ENCODE measurements at places on chromosomes 5 and 9.
A peak's percentile ranks its signal among the peaks of the same experiment; 100 is the strongest.

GRCh38 chr9:106868565-106868964, 5.6 kb downstream of the ZNF462 start:
- no peak for DNase-seq

- no peak for DNase-seq
These were observed 8.3 kb downstream of the ZDHHC11B start for GRCh38 chr5:775961-776861.

GRCh38 chr9:38384990-38385848, 7.3 kb upstream of the ALDH1B1 start:
- no peak for DNase-seq

DNA sequence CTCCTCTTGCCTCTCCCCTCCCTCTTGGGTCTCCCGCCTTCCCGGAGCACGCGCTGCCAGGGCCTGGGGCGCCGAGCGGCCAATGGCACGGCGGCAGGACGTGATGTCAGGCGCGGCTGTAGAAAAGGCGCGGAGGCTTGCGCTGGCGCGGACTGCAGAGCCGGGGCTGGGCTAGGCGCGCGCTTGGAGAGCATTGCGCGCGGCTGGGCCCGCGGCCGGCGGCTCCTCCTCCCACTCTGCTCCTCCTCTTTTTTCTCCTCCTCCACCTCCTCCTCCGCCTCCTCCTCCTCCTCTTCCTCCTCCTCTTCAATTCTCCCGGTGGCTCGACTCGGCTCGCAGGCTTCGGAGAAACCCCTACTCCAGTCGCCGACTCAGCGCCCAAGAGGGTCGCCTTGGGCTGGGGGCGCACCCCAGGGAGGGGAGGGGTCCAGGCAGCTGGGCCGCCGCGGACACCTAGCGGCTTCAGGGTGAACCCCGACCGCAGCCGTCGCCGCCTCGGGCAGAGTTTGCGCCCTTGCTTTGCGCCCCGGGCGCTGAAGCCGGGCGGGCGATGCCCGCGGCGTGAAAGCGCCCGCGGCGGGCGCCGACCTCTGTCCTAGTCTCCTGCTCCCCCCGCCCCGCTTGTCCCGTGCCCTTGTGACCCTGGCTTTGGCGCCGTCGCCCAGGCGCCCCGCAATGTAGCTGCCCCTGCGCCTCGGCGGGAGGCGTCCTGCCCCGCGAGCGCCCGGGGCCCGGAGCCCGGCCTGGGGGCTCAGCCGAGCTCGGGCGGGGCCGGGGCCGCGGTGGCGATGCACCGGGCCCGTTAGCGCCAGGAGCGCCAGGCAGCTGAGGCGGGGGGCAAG, at the start of gene LHX2:
Gene LHX2, plus strand, starts transcription at position 309 of the 842 bp plus-strand sequence. CDS start 581 bp downstream, outside the sequence.
- peak; percentile 63 for DNase-seq

DNA sequence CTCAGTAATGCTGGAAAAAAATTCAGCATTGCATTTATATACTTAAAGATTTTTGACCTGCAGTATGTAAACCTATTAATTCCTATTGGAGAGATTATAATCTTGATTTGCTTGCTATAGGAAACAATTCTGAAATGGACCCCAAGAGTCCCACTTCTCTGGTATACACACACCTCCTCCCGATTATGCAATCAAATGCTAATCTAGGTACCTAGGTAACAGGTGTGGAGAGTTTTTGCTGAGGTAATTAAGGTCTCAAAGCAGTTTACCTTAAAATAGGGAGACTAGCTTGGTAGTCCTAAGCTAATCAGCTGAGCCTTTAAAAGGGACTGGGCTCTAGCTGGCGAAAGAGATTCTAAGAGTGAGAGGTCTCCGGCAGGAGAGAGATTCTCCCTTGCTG, 22.2 kb downstream of the ISOC1 start:
- DNase-seq, result no peak

- no peak for DNase-seq
These were observed 246.7 kb upstream of the ADRA1B start for GRCh38 chr5:159669559-159669958.

DNA sequence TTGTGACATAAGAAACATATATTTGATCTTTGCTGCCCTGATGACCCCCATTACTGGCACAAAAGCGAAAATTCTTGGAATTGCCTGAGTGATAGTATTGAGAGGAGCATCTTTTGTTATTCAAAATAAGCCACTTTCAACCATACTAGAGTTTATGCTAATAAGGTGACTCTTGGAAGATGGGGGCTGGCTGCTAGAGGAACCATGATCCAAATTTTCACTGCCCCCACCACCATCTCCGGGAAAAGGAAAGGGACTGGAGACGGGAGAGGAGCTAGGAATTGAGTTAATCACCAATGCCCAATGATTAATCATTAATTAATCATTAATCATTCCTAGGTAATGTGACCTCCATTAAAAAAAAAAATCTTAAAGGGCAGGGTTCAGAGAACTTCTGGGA, 25.6 kb downstream of the FBXW11 start:
- no peak for DNase-seq

DNA sequence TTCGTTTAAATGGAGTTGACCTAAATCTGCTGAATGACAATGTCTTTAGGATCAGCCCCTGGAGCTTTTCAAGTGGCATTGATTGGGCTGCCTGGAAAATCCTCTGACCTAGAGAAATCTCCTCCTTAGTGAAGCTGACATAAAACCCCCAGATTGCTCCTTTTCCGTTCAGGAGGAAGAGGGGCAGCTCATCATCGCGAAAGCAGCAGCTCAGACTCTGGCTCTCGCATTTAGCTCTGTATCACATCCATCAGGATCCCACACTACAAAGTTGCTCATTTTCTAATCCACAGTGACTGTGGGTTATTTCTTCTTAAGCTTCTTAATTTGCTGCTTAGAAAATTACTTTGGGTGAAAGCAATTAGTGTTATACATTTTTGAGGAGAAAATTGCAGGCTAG, 373.7 kb downstream of the ENC1 start:
- DNase-seq, result no peak

DNA sequence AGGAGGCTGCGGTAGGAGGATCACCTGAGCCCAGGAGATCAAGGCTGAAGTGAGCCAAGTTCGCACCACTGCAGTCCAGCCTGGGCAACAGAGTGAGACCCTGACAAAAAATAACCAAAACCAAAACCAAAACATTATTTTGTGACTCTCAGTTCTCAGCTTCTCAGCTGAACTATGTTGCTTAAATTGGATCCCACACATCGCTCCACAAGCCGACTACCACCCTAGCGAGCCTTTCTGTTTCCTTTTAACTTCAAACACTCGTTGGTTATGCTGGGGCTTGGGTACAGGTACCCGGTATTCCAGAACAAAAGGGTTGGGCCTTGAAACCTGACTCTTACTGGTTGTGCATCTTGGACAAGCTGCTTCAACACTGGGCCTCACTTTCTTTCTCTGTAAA, 3.8 kb upstream of the PTGS1 start:
- no peak for DNase-seq

DNA sequence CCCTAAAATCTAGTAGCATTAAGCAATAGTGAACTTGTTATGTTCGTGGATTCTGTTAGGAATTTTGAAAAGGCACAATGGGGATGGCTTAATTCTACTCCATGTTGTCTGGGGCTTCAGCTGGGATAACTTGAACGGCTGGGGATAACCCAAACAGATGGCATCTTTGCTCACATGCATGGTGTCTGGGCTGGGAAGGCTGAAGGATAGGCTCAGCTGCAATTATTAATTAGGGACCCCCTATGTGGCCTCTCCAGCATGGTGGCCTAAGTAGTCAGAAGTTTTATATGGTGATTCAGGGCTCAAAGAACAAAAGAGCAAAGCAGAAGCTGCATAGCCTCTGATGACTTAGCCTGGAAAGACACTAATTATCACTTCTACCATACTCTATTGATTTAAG, 551.1 kb downstream of the PSAT1 start:
- no peak for DNase-seq

GRCh38 chr5:149796836-149797235, 66.7 kb downstream of the PPARGC1B start:
- no peak for DNase-seq

- peak; percentile 7 for DNase-seq
These were observed 186.3 kb downstream of the TLE4 start for GRCh38 chr9:79757881-79758669.

- DNase-seq, result no peak
These were observed 25.2 kb downstream of the FGF1 start for GRCh38 chr5:142660731-142661130.

DNA sequence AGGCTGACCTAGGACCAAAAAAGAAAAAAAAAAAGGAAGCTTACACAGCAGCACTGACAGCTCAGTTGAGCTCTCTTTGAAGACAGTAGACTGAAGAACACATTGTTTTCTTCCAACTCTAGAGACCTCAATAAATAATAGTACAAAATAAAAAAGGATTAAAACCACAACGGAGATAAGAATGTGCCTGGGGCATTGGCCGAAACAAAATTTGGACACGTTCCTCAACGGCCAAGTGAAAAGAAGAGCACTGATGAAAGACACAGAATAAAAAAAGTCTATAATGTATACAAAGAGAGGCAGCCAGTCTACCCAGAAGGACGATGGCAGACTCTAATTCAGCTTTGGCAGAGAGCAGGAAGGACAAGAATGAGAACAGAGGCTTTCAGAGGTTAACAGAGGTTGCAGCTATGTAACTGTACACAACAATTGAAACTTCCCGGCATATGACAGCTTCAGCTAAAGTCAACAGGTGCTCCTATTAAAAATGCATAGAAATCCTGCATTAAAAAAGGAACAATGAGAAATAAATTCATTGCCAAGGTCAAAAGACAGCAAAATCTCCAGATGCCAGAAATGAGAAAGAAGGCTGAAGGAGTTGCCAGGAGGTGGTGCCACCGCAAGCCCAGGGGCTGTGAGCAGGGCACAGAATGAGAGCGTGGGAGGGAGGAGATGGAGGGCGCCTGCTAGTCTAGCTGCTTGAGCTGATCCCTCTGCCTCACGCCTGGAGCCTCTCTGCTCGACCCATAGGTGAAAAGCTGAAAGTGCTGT, 113.9 kb downstream of the DCP2 start:
- no peak for DNase-seq

- DNase-seq, result no peak
These were observed 121.1 kb downstream of the C5orf15 start for GRCh38 chr5:133847301-133847700.

DNA sequence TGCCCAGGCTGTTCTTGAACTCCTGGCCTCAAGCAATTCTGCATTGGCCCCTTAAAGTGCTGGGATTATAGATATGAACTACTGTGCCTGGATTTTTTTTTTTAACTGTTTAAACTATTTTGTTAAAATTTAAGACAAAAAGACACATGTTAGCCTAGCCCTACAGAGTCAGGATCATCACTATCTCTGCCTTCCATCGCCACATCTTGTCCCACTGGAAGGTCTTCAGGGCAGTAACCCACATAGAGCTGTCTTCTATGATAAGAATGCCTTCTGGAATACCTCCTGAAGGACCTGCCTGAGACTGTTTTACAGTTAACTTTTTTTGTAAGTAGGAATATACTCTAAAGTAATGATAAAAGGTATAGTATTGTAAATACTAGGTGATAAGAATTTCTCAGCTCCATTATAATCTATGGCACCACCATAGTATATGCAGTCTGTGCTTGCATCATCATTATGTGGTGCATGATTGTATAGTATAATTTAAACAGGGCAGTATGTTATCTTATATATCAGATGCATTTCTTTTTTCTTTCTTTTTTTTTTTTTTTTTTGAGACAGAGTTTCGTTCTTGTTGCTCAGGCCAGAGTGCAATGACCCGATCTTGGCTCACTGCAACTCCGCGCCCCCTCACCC, 52.7 kb downstream of the DENND4C start:
- DNase-seq, result no peak

- no peak for DNase-seq
These were observed 330.6 kb downstream of the EBF1 start for GRCh38 chr5:158769079-158769478.

DNA sequence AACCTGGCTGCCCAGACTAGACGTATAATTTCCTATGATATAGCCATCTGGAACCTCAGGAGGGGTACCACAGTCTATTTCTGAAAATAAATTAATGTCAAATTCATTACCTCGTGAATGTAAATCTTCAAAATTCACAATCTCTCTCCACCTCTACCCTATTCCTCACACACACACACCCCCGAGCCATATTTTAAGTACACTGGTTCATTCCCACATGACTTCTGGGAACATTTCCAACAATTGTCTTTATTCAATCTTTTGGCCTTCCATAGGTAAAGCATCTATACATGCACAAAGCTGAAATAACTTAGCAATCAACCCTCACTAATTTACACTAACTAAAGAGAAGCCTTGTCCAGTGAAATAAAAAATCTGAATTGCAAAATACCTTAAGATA, 32.7 kb downstream of the SUSD1 start:
- DNase-seq, result no peak

DNA sequence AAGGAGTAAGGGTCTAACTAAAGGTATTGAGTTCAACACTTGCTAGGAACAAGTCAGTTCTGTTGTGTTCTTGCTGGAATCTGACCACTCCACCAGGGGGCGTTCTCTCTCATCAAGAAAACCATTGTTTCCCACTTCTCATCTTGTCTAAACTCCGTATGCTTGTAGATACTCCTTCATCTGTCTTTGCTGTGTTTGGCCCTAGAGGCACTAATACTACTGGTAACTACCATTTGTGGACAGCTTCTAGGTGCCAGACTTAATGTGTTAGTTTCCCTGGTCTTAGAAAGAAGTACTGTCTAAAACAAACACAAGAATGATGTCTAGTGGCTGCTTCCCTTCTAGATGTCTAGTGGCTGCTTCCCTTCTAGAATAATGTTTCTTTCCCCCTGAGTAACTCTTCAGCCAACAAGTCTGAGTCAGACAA, 18.7 kb upstream of the PTPDC1 start:
- peak; percentile 52 for DNase-seq

- DNase-seq, result no peak
These were observed 471.1 kb upstream of the WWC1 start for GRCh38 chr5:167820101-167820990.

DNA sequence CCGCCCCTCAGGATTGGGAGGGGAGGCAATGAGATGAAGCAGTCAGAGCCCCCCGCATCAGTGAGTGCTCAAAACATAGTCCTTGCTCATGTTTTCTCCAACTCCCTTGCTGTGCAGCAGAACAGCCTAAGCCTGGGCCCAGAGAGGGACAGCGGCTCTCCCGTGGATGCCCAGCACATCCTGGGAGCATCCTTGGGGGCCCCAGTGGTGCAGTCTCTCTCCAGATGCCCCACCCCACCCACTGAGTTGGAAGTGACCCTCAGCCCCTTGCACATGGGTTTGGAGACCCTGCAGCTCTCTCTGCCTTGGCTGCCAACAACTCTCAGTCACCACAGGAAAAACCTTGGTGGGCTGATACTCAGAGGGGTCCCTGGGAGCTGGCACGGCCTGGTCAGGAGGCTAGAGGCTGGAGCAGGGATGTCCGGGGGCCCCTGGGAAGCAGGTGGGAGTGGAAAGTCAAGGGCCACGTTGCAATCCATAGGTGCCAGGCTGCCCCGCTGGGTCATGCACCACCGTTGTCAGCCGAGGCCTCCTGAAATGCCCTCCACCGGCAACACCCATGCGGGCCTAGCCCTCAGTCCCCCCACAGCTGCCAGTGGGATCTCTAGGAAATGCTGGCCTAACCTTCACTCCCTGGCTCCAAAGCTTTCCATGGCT, 242.5 kb downstream of the PBX3 start:
- DNase-seq, result no peak

DNA sequence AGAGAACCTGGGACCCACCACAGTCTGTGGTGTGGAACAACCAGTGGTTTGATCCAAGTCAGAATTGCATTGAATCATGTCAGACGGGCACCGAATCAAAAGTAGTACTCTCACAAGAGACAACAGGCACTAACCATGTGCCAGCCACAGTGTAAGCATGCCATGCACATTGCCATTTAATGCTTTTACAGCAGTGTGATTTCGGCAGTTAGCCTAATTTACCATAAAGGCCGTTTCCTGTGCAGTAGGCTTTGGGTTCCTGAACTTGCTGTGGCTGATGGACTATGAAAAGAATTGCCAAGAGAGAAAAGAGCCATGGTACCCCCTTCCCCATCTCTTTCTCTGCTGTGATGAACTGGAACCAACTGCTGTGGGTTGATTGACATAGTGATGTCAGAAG, 540.6 kb downstream of the EBF1 start:
- no peak for DNase-seq

Measured in HTR-8/SVneo (cell line).